ENCODE measurements at places on chromosomes 11 and 22. TPM values are rescaled to one million over a fixed set of nuclear protein-coding genes. Genes with fewer than 3 reads are reported as not detected.

The FOSL1 gene
- total RNA-seq = 24.0 TPM

The TMPRSS4 gene
- total RNA-seq = under 0.01 TPM

The CRACR2B gene
- total RNA-seq = 4.9 TPM

The OR2AT4 gene
- not detected for total RNA-seq

The TUBA8 gene
- 0.87 TPM for total RNA-seq

The SYT13 gene
- total RNA-seq = not detected

The SMTNL1 gene
- total RNA-seq = not detected
